ENCODE measurements at places on chromosomes 3 and 15.

DNA sequence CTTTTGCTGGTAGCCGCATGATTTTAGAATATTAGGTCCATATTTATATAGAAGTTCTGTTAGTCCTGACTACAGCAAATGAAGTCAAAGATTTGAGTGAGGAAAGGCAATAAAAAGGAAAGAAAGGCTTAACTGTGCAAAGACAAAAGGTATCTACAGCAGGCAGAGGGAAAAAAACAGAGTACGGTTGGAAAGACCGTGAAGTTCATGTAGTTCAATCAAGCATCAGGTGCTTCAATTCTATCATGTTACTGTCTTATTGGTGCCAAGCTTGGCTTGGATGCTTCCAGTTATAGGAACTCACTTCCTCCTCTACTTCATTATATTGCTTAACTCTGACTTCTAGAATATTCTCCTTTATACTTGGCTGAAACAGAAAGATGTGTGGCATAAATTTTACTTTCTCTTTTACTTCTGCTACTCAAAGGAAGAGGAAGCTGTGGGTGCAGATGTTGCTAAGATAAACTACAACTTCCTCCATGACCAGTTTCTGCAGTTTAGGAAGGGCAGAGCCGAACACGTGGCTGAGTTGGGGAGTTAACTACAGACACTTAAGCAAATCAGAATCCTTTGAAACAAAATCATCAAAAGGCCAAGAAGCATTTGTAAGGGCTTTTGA is 72.6 kb upstream of the ZBED2 start:
- no peak for DNase-seq

DNA sequence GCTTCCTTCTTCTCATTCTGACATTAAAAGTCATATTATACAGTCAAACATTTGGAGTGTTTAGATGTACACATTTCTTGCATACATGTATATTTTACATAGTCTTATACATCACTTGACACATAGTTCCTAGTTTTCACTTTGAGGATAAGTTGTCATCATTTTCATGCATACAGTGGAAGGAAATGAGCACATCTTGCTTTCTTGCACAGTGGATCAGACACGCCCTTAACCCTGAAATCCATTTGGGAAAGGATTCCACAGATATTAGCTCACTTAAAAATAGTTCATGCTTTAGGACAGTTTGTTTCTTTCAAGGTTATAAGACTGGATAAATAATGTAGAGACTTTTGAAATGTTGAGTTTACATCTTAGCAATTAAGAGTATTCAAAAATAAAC is 148.6 kb upstream of the MME start:
- no peak for DNase-seq

DNA sequence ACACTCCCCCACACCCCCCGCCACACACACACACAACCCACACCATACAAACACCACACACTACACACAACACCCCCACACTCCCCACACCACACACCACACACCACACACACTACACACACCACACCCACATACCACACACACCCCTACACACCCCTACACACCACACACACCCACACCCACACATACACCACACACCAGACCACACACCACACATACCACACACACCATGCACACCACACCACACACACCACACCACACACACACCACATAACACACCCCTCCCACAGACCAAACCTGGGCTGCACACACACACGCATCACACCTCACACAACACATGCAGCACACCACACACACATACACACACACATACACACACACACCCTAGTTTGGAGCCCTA is 1.8 kb upstream of the RASGRF1 start:
- no peak for DNase-seq

DNA sequence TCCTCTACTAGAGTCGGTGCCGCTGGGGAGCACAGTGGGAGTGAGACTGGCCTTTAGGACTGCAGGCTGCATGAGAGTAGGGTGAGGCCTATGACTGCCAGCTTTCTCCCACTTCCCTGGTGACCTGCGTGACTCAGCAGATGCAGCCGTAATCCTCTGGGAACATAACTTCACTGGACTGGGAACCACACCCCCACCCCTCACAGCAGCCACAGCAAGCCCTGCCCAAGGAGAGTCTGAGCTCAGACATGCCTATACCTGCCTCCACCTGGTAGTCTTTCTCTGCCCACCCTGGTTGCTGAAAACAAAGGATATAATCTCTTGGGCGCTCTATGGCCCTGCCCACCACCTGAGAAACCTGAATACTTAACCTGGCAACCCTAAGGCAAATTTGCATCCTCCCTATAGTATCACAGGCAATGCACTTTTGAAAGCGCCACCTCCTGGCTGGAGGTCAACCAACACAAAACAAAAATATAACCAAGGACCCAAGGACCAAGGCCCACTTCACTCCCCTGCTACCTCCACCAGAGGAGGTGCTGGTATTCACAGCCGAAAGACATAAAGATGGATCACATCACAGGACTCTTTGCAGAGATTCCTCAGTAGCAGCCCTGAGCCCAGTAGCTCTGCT is 308.9 kb downstream of the CTNNB1 start:
- DNase-seq: no peak

DNA sequence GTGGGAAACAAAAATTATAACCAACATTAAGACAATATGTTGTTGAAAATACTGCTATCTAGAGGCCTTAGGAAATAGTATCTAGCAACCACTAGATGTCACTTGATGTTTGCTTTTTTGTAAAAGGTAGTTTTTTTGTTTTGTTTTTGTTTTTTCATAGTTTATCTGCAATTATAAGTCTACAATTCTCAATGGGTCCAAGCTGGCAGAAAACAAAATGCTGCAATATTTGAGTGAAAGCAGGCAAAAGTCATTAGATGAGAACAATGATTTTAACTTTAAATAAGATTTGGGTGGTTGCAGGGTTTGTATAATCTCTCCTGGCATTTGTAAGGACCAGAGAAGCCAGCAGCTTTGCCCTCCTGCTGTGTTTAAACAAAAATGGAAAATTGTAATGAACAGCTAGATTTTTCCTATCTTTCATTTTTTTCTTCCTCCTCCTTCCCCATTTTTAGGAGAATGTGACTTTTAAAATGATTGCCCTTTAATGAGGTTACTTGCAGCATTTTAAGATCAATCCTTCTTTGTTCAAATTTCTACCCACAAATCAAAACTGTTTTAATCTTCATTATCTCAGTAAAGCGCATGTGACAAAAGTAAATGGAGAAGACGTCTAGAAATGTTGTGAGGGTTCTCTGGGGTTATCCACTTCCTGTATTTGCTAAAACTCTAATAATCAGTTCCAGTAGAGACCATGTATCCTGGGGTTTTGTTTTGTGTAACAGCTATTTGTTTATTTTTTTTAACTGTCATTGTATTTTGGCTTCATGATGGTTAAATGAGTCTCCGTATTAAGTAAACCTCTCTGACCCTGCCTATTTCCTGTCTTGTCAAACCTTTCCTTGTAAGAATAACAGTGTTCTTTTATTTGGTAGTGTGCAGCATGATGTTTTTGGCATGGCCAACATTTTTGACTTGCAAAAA is 27.3 kb downstream of the DUT start:
- DNase-seq: no peak

DNA sequence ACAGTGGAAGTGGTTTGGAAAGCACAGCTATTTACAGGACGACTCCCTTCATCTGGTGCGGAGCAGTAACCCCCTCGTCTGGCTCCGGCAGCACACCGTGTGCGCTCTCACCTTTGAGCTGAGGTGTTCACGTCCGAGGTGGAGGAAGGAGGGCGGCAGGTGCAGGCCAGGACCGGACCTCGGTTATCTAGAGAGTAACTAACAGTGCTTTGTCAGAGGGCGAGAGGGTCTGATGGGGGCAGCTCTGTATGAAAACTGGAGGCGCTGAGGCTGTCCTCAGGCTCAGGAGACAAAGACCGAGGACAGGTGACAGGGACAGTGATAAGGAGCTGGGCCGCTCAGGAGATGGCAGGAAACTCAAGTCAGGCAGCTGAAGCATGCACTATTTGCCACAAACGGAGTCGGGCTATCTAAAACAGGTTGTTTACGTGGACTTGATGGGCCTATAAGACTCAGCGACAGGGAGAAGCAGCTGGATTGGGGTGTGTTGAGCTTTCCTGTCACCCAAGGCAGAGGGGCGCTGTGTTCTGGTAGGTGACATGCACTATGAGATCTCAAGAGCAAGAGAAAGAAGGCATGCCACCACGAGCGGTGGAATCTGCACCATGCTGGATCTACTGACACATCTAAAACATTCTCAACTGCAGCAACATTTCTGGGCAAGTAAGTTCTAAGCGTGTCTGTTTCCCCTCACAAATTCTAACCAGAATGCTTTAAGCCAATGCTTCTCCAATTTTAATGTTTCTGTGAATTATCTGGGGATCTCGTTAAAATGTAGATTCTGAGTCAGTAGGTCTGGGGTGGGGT is 155.2 kb downstream of the XXYLT1 start:
- no peak for DNase-seq

DNA sequence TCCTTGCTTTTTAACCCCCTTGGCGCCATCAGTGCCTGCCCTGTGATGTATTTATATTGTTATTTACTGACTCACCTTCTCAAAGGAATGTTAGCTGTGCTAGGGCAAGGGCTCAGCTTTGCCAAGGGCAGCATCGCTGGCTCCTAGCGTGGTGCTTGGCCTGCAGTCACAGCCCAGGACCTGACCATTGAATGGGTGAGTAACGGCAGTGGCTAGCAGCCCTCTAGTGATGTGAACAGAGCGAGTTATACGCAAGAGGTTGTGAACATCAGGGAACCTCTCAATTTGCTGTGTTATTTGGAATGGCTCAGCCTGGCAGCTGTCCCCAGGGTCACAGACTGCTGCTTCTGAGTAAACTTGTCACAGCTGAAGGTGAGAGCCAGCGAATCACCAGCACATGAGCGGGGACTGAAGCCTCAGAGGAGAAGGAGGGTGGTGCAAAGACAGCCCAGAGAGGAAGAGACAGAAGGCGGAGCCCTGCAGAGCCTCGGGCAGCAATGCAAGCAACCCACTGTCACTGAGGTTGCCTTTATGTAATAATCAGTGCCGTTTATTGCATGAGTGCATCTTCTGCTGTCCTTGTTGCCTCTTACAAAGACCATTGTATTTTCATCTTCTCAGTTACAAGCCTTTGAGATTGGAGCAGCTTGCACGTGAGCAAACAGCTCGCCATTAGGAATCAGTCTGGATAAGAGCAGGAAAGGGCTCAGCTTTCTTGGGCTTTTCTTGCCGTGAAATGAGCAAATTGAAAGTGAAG is 158.3 kb downstream of the SLCO3A1 start:
- DNase-seq: no peak

GRCh38 chr3:133294253-133294652 is 105.6 kb upstream of the BFSP2 start:
- DNase-seq: no peak

- no peak for DNase-seq
Measured at GRCh38 chr3:124467980-124468902, 262.0 kb upstream of the UMPS start.

All from stimulated activated CD8-positive, alpha-beta memory T cell treated with anti-CD3 and anti-CD28 coated beads, Interleukin-7, amount 100 ng/mL, for 1 hour (primary cell).